A172 (cell line): ENCODE measurements at places on chromosomes 5 and 9. TPM values are rescaled to one million over a fixed set of nuclear protein-coding genes. Genes with fewer than 3 reads are reported as not detected.

OR13C2 gene
- not detected in 2 replicates for total RNA-seq

IL5 gene
- not detected in 2 replicates for total RNA-seq

MFAP3 gene
- 66.8 and 76.0 TPM in 2 replicates for total RNA-seq

ACSL6 gene
- total RNA-seq = 0.07 and 0.24 TPM in 2 replicates

TUSC1 gene
- 27.3 and 31.2 TPM in 2 replicates for total RNA-seq

FOXD4 gene
- total RNA-seq = 0.47 and 0.65 TPM in 2 replicates

CCDC152 gene
- 0.69 TPM in 1 of 2 replicates, not detected in the other for total RNA-seq

BHMT gene
- total RNA-seq = not detected in 2 replicates

TMEM161B gene
- total RNA-seq = 13.8 and 15.9 TPM in 2 replicates

GRCh38 chr5:55071413-55071812, 31.0 kb upstream of the GZMA start:
- DNase-seq = no peak

DNA sequence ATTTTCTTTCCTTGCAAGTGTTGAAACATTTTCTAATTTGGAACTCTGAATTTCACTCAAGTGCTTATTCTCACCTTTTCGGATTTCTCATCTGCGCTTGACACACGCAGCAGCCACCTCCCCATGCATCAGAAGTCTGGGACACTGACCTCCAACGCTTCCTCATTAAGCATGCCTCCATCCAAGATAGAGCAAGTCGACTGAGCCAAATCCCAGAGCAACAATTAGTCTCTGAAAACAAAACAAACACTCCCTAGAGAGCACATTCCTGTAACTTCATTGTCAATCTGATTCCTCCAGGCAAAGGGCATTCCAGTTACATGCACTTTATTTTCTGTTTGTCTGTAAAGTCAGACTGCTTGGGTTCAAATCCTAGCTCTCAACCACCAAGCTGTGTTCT, 5.7 kb downstream of the CD180 start:
- no peak for DNase-seq

DNA sequence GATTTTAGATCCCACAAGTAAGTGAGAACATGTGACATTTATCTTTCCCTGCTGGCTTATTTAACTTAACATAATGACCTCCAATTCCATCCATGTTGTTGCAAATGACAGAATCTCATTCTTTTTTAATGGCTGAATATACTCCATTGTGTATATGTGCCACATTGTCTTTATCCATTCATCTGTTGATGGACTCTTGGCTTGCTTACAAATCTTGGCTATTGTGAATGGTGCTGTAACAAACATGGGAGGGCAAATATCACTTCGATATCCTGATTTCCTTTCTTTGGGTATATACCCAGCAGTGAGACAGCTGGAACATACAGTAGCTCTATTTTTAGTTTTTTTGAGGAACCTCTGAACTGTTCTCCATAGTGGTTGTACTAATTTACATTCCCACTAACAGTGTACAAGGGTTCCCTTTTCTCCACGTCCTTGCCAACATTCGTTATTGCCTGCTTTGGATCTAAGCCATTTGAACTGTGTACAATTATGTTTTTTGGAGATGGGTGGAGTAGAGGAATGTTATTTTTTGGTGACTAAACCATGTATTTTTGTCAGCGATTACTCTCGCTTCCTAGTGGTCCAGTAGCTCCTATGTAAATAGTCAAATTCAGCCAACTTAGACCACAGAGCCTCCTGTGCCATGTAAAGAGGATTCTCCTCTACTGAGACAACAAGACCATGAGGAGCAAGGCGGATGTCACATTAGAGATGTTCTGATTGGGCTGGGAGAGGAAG, 60.6 kb downstream of the TNFSF15 start:
- DNase-seq = no peak

DNA sequence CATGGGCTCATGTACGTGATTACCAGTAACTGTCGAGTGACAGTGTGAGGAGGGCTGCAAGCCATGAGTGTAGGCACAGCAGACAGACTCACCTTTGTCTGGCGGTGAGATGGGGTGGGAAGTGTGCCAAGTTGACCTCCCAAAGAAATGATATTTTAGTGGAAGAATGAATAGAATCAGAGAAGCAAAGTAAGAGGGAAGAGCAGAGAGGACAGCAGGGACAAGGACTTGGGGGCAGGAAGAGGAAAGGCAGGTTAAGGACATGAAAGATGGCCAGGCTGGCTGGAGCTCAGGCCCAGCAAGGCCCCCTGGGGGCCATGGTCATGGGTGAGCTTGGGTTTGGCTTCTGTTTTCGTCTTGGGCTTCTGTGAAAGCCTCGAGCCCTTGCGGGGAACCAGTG, 20.2 kb downstream of the TGFBI start:
- no peak for DNase-seq

DNA sequence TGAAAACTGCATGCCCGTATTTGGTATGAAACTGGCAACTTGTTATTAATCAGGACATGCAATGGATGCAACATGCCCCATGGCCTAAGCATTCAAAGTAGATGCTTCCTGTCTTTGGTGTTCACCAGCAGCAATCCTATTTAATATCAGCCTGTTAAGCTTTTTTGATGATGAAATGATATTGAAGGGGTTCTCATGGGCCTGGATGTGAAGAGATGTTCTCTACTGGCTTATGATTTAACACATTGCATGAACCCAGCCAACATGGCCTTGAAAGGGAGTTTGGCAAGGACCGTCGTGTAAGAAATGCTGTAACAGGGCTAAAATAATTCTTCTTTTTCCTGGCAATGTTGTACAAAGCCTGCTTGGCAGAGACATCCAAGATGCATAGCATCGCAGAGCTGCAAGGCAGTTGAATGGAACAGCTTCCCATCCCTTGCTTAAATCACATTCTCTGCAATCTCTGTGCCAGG, 111.2 kb downstream of the SMARCA2 start:
- DNase-seq = no peak

GRCh38 chr9:12684974-12685373, 8.2 kb upstream of the TYRP1 start:
- peak; percentile 40 for DNase-seq

DNA sequence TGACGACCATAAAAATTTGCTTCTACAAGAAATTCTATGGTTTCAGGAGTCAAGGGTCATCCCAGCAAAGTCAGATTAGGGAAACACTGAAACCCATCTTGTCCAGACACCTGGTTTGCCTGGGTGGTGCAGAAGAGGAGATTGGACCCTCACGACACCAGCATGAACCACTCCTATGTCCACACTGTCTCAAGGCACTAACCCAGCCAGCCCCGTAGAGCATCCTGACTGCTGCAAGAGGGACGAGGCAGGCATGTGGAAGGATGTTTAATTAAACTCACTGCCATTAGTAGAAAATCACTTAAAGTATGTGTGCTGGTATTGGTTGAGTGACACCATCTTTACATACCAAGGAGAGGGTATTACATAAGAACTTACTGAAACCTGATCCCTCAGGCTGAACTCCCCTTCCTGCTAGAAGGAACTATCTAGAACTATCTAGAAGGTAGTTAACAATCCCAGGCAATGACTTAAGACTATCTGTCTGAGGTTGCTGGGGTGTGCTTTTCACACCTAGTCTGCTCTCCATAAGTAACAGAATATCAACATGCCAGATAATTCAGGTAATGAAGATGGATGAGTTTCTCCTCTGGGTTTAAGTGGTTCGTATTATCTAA, 93.6 kb downstream of the SEMA6A start:
- DNase-seq = no peak

DNA sequence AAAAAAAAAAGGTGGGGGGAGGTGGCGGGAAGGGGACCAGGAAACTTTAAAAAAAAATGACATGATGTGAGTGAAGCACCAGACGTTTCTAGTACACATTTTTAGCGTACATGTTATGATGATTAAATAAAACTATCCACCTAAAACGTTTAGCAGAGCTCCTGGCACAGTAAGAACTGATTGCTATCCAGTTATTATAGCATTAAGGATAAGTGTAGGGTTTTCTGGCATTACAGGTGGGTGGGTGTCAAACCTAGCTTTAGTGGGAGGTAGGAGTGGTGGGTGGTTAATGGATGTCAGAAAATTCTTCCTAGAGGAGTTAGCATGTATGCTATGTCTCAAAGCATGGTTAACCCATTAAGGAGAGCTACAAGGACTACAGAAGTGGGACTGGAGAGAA, 2329.5 kb downstream of the MAT2B start:
- DNase-seq = no peak

- peak; percentile 63 for DNase-seq
Measured at GRCh38 chr5:95794070-95794516, 28.4 kb downstream of the GLRX start.

GRCh38 chr9:33446240-33446945, 1.0 kb downstream of the AQP3 start:
- no peak for DNase-seq

GRCh38 chr9:4362281-4362680, 62.4 kb upstream of the GLIS3 start:
- DNase-seq = no peak

- DNase-seq = no peak
Measured at GRCh38 chr9:23464275-23464674, 361.8 kb downstream of the ELAVL2 start.
